Central memory CD4-positive, alpha-beta T cell (primary cell): ENCODE measurements at places on chromosomes 2 and 18.

GRCh38 chr2:166934817-166935216 is 46.5 kb downstream of the XIRP2 start:
- no peak for DNase-seq

GRCh38 chr18:31039426-31039825 is 3.1 kb downstream of the DSC3 start:
- DNase-seq: no peak

GRCh38 chr2:68936427-68936826 is 16.3 kb downstream of the GKN2 start:
- DNase-seq: no peak

- DNase-seq: no peak
Observed at GRCh38 chr18:33560686-33561370, 17.2 kb upstream of the ASXL3 start.

- DNase-seq: no peak
Observed at GRCh38 chr2:222307978-222308730, 9.4 kb upstream of the PAX3 start.

GRCh38 chr18:76656925-76657827 is 162.1 kb upstream of the ZNF516 start:
- DNase-seq: no peak

GRCh38 chr2:174738841-174739240 is 25.4 kb downstream of the CHRNA1 start:
- no peak for DNase-seq

GRCh38 chr2:127420039-127420864 is 2.0 kb downstream of the PROC start:
- no peak for DNase-seq

DNA sequence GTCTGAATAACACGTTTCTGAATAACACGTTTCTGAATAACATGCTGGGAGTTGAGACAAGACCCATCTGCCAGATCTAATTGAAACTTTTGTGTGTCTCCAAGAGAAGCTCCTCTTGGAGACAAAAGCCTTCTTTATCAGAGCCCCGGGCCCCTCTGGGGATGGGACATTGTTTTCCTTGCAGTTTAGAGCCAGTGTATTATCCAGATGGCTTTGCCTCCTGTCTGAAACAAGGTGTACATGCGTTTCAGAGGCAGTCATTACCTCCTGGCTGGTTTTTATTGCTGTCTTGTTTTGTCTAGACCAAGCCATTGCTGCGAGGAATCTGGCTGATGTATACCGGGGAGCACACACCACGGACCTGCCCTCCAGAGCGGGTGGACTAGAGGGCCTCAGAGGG is 7.8 kb downstream of the FOSL2 start:
- no peak for DNase-seq

GRCh38 chr2:121890041-121890440 is 134.6 kb downstream of the TSN start:
- DNase-seq: no peak

GRCh38 chr2:85713836-85714235 is 19.7 kb downstream of the GNLY start:
- DNase-seq: no peak

- DNase-seq: no peak
Observed at GRCh38 chr2:106537047-106537446, 49.9 kb downstream of the CD8B2 start.

DNA sequence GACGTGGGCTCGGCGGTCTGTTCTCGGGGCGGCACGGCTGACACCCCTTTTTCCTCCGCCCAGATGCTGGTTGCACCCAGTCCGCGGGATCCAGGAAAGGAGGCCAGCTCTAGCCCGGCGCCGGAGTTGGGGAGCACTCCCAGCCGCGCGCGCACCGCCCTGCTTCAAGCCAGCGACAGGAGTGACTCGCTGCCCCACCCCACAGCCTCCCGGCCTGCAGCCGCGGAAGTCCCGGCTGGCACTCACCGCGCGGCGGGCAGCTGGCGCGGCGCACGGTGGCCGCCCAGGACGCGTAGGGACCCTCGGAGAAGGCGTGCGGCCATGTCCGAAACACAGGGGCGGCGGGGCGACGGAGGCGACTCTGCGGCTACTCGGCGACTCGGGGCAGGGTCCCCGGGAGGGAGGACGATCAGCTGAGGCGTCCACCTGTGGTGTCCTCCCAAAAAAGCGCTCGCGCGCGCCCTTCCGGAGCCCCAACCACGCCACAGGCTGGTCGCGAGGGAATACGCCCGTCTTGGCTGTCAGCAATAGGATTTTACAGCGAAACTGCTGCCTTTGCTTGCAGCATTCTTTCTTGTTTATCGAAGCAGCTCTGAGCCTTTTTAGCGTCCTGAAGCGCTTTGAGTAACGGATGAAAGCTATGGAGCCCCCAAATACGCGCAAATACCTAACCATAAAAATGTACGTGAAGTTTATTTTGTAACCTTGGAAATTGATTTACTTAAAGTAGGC is at the start of gene ACADL:
TSS of gene ACADL (minus strand) at position 507 of the 732 bp plus-strand sequence. CDS start at position 323, 184 bp downstream.
- no peak for DNase-seq

GRCh38 chr2:23600346-23600745 is 215.4 kb downstream of the KLHL29 start:
- DNase-seq: no peak

GRCh38 chr2:241820625-241821384 is 11.8 kb downstream of the NEU4 start:
- DNase-seq: no peak

DNA sequence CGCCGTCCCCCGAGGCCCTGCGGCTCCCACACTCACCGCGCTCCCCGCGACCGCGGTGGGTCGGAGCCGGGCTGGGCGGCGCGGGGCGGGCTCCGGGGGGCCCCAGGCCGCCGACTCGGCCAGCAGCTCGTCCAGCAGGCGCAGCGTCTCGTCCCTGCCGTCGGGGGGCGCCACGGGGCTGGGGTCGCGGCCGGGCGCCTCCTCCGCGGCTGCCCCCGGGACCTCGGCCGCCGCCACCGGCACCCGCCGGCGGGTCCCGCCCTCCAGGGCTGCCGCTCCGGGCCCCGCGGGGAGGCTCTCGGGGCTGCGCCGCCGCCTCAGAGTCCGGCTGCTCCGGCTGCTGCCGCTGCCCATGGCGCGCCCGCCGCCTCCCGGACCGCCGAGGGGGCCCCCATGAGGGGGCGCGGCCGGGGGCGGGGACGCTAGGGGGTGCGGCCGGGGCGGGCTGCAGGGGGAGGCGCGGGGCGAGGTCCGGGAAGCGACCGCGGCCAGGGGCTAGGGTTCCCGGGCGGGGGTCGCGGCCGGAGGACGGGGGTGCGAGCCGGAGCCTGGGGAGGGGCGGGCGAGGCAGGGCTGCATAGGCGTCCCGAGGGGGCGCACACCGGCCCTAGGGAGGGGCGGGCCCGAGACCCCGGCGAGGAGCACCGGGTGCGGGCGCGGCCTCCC is at the start of gene CYS1:
TSS of gene CYS1 (minus strand) at position 542 of the 666 bp plus-strand sequence. CDS start at position 354, 188 bp downstream.
- no peak for DNase-seq

DNA sequence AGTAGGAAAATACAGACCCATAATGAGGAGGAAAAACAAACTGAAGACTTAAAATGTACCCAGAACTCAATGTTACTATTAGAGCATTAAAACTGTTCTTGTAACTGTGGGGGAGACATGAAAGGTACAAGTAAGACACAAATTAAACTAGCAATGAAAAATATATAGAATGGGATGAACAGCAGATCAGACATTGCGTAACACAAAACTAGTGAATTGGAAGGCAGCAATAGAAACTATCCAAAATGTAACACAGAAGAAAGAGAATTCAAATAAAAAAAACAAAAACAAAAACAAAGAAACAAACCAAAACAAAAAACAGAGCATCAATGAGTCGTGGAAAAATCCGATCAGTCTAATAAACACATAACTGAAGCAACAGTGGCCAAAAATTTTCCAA is 127.1 kb upstream of the CNGA3 start:
- no peak for DNase-seq

DNA sequence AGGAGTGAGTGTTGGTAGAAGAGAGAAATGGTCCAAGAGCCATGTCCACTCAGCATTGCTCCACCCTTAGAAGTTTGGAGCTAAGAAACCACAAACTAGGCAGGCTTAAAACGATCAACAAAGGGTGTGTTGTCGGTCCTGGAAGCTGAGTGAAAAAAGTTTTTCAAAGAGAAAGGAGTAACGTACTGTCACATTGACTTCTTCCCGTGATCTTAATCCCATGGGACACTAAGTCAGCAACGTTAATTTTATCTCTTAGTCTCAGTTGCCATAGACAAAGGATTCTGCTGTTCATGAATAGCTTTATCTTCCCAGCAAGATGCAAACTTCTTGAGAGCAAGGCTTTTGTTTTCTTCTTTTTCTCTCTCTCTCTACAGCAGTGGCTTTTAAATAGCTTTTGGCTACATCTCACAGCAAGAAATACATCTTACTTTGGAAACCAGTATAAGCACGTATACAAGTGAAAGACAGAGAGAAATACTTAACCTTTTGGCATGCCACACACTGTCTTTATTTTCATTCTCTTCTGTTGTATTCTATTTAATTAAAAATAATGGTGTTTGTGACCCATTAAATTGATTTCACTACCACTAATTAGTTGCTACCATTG is 377.4 kb downstream of the TGIF1 start:
- no peak for DNase-seq

DNA sequence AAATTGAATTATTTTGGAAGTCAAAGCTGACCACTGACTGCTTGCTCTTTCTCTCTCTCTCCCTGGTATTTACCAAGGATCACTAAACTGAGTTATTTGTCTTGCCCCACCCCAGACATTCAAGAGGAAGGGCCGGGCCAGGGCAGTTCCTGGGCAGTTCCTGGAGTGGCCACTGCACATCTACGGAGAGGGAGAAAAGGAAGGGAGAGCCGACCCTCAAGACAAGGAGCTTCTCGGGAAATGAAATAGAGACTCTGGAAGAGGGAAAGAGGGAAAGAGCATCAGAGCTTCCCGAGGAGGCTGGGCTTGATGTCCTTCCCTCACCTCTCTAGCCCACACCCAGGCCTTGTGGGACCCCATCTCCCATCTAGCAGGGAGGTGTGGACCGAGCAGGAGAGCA is 83.1 kb downstream of the SEPTIN10 start:
- no peak for DNase-seq

DNA sequence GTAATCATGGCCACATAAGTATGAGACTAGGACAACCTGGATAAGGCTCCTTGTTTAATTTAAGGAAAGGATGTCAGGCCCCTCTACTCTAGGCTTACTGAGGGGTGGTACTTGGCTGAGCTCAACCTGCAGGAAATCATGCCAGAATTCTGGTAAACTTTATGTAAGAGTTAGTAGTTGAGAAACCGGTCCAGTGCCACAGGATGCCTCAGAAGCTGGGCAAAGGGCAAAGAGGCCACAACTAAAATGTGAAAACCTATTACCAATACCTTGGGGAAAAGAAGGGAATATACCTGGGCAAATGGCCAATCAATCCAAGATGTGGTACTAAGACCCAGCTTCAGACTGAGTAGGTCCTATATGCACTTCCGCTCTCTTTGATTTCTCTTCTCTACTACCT is 86.7 kb downstream of the ITSN2 start:
- no peak for DNase-seq

- no peak for DNase-seq
Observed at GRCh38 chr2:165530-165929, 98.3 kb downstream of the SH3YL1 start.

- peak; percentile 43 for DNase-seq
Observed at GRCh38 chr18:24014986-24015638, 558 bp downstream of the TTC39C start.

- DNase-seq: no peak
Observed at GRCh38 chr2:66283787-66284186, 151.1 kb upstream of the MEIS1 start.

GRCh38 chr2:20496076-20496872 is 49.4 kb downstream of the RHOB start:
- DNase-seq: no peak

DNA sequence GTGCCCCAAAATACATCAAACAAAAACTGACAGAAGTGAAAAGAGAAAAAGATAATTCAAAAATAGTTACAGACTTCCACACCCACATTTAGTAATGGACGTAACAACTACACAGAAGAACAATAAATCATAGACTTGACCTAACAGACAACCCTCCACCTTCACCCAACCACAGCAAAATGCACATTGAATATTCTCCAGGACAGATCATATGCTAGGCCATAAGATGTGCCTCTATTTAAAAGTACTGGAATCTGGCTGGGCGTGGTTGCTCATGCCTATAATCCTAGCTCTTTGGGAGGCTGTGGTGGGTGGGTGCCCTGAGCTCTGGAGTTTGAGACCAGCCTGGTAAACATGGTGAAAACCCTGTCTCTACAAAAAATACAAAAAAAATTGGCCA is 20.0 kb downstream of the SLC66A2 start:
- no peak for DNase-seq

GRCh38 chr2:105329197-105329554 is 359 bp downstream of the TGFBRAP1 start:
- DNase-seq: peak; percentile 1

DNA sequence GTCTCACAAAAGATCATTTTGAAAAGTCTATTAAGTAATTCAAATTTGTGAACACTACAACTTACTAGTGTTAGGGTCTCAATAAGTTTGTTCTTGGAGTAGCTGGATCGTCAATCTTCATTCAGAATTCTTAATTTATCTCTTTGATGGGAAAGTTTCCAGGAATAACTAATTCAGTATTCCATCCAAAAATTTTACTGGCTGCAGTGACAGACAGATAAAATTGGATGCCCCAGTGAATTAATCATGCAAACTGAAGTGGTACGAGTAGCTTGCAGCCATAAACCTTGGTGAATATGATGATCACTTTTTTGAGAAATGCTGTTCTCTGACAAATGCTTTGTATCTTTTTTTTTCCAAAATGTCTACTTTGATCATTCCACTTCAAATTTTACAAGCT is 112.8 kb downstream of the LYPD6 start:
- no peak for DNase-seq

GRCh38 chr2:46329340-46329739 is 32.1 kb downstream of the EPAS1 start:
- DNase-seq: no peak

GRCh38 chr18:48504819-48505218 is 34.0 kb upstream of the CTIF start:
- no peak for DNase-seq

GRCh38 chr2:168369031-168369430 is 87.0 kb upstream of the CERS6 start:
- DNase-seq: no peak
